ENCODE measurements at places on chromosomes 12 and 14.

DNA sequence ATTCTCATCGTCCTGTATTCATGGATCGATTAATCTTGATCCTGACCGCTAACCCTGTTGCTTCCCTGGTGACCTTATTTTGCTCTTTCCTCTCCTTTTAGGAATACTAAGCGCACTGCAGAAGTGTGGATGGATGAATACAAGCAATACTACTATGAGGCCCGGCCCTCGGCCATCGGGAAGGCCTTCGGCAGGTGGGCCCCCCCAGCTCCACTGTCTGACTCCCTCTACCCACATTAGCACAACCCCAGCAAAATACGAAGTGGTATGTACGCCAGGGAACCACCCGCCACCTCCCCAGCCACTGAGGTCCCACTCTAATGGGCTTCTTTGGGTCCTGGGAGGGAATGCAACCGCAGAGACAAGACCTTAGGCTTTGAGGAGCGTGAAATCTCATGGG lies 58.7 kb downstream of the ERH start:
- DNase-seq = no peak

- DNase-seq = no peak
Observed at GRCh38 chr14:27686137-27686536, 1080.5 kb upstream of the FOXG1 start.

DNA sequence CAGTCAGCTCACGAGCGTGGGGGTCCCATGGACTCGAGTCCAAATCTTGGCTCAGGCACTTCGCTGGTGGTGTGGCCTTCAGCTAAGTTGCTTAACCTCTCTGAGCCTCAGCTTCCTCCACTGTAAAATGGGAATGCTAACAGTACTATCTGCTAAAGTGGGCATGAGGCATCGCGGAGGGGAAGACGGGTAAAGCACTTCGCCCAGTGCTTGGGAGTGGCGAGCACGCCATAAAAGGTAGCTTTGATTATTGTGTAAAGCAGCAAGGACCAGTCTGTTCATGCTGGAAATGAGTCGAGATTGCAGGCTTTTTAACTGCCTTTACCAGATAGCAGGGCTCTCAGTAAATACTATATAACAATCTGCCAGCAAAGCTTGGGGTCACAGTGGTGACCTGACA lies 24.5 kb downstream of the HRK start:
- no peak for DNase-seq

- no peak for DNase-seq
Observed at GRCh38 chr12:51593021-51593420, 2.0 kb downstream of the SCN8A start.

- no peak for DNase-seq
Observed at GRCh38 chr14:91244501-91244901, at the start of gene GPR68. Gene GPR68, minus strand, starts transcription at chr14:91244704. Its CDS starts 9,654 bp downstream, at chr14:91235050.

DNA sequence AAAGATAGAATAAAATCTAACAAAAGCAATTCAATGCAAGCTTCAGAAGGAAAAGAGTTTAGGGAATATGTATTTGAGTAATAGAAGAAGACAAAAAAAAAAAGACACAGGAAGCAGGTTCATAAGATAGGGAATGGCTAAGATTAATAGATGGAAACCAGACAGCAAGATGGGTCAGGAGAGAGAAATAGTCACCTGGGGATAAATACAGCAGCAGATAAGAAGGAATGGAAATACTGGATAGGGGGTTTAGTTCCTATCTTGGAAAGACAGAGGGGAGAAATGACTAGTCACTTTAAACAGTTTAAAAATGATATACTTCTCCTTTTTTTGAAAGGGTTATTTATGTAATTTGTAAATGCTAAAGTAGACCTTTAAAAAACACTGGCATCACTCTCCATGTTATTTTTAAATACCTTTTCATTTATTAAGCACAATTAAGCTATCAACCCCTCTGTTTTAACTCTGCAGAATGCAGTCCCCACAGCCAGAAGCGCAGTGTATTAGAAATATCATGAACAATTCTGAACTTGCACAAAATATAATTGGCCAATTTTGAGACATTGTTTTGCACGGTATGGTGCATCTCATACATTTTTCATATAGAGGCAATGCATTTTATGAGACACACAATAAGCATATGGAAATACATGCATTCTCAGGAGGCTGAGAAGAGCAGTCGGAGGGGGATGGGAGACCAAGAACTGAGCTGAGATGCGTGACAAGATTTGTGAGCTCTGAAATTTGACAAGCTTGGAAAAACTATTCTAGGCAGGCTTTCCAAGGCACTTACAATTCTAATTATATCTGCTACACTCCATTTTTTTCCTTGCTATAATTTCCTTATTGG lies 303.4 kb upstream of the PRICKLE1 start:
- no peak for DNase-seq

DNA sequence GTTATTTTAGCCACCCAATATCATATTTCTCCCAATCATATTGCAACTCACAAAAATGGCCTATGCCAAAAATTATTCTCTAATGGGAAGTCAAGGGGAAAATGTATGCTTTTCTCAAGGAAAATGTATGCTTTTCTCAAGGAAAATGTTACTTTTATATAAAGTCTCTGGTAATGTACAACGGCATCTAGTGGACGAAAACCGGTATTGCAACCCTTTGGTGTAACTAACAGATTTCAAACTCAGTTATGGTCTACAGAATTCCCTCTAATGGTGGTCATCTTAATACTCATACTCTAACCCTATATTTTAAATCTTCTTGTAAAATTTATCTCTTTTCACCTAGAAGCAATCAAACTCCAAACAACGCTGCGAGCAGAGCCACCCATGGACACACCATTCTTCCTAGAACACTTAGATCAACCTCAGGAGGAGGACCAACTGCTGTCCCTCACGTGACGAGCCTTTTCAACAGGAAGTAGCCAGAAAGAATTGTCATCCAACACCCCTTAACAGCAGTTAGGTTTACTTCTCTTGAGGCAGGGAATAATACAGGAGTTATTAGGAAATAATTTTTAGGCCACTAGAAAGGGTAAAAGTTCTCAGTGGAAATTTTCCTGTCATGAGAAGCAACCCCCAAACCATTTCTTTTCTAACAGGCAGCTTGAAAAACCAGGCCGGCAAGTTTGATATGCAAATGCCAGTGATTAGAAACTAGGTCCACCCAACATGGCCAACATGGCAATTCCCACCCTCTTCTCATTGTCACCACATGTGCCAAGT lies 20.1 kb downstream of the APOBEC1 start:
- no peak for DNase-seq

DNA sequence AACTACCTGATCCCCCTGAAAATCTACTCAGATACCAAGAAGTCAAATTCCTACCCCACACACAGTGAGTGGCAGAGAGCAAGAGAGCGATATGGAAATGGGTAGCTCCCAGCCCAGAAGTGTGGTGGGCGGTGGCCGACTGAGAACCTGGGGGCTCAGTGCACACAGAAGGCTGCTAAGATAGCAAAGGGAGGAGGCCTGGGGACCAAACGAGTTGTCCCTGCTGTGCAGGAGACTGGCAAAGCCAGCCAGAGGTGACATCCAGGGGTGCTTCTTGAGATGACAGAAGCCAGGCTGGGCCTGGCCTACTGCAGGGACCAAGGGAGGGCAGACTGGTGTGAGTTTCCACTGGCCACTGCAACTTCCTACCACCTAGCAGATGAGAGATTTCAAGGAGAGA lies 52.9 kb downstream of the VWF start:
- DNase-seq = no peak

GRCh38 chr12:7121324-7121723 lies 7.4 kb downstream of the RBP5 start:
- DNase-seq = no peak

DNA sequence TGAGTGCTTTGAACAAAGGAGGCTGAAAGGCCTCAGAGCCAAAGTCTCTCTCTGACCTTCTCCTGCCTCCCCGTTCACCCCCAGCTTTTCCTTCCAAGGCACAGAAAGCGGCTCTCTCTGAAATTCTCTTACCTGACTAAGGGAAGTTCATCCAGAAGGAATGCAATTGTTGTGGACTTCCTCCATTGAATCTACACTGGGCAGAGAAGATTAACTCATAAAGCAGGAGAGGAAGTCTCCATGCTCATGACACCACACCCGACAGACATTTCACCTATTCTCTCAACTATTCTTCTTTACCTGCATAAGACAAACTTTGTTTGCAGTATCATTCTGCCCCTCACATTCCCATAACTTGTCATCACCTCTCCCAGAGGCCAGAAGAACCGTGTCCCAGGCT lies 129.3 kb upstream of the CCDC175 start:
- DNase-seq = no peak

GRCh38 chr14:55762595-55763232 lies 182.7 kb downstream of the KTN1 start:
- DNase-seq = no peak

- DNase-seq = no peak
Observed at GRCh38 chr12:19095331-19095730, 34.2 kb upstream of the PLEKHA5 start.

GRCh38 chr14:50647753-50648152 lies 20.4 kb downstream of the SAV1 start:
- DNase-seq = no peak

DNA sequence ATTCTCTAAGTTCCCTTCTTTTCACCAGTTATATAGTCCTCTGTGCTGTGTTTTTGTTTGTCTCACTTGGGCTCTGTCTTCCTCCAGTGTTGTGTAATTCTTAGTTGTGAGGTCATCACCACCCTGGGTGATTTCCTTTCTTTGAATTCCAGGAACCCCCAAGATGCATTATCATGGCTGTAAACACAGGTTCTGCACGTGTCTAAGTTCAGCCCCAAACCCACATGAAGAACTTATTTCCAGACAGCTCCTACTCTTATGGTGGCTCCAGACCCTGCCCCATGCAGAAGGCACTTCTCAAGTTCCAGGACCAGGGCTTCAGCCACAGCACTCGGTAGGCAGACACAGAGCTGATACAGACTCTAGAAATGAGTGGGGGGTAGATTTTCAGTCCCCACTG lies 560.5 kb downstream of the BCL11B start:
- no peak for DNase-seq

GRCh38 chr12:6288235-6288634 lies 22.2 kb upstream of the PLEKHG6 start:
- DNase-seq = no peak

- no peak for DNase-seq
Observed at GRCh38 chr12:29346769-29347421, 34.1 kb downstream of the ERGIC2 start.

DNA sequence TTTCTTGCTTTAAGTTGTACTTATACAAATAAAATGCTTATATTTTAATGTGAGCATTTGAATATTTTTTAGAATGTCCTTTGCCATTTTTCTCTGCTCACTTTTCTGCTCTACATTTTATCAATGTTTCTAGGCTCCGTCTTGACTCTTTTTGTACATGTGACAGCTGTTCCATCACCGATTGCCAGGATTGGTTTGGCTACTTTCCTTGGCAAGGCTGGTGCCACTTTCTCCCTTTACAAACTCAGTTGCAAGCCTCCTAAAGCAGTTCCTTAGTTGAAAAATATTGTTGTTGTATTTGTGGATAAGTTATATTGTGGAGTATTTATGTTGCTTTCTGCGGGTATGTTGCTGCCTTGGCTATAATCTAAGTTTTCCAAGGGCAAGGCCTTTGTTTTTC lies 63.4 kb downstream of the DACT1 start:
- DNase-seq = no peak

DNA sequence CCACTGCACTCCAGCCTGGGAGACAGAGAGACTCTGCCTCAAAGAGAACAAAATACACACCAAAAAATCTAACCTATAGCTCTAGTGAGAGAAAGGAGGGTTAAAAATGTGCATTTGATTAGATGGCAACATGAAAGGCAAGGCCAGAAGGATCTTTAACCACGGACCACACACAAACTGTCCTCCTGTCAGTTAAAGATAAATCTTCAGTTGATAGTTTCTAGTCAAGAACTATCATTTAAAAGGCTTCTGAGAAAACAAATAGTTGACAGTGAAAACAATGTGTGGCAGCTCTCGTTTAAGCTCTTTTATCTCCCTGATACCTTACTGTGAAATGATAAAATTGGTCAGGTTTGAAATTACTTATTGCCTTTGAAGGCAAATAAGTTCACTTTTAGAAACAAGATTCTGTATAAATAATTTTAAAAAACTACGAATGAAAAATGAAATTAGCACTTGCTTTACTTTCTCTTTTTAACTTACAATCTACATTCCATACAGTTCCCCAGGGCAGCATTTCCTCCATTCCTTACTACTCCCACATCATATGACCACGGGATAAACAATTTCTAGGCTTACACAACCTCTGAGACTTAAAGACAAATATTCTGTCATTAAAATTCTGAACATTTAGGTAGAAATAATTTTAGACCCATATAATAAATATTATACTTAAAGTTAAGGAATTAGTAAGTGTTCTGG lies 71.4 kb upstream of the GNPNAT1 start:
- DNase-seq = no peak

DNA sequence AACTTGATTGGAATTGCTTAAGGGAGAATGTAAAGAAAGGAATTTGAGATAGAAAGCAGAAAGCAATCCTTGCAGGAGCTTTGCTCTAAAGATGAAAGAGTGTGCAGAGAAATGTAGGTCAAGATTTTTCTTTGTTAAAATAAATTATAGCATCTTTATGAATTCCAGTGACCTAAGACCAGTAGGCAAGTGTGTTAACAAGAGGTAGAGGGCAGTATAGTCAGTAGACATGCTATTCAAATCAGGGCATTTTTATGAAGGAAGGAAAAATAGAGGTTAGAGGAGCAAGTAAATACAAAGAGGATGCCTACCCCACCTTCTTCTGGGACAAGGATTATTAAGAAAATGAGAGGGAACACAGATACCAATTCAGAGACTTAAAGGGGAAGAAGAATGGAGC lies 148.5 kb downstream of the PLCZ1 start:
- DNase-seq = no peak

- no peak for DNase-seq
Observed at GRCh38 chr14:67358924-67359774, 455 bp downstream of the ATP6V1D start.

- no peak for DNase-seq
Observed at GRCh38 chr12:31460024-31460423, 130.9 kb downstream of the DENND5B start.

- no peak for DNase-seq
Observed at GRCh38 chr12:1738446-1738845, 47.6 kb downstream of the ADIPOR2 start.

GRCh38 chr12:20950248-20950647 lies 139.7 kb downstream of the SLCO1B3 start:
- DNase-seq = no peak

DNA sequence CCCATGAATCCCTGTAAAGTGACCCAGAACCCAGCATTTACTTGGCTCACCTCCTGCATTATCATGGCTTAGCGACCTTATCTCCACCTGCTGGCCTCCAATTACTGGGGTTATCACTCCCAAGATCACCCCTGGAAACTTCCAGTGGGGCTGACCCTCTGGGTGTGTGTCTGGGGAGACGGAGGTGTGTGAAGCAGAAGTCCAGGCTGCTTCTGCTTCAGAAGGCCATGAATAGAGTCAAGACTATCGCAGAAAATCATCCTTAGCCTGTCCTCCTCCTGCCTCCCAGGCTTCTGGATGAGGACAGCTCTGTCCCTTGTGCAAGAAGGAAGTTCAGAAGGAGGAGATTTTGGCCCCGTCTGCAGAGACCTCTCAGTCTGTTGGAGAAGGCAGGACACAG lies 408 bp upstream of the KRT72 start:
- DNase-seq = no peak

GRCh38 chr14:101451166-101451565 lies 110.1 kb upstream of the DIO3 start:
- DNase-seq = no peak
